ENCODE measurements at places on chromosomes 1 and 21.

DNA sequence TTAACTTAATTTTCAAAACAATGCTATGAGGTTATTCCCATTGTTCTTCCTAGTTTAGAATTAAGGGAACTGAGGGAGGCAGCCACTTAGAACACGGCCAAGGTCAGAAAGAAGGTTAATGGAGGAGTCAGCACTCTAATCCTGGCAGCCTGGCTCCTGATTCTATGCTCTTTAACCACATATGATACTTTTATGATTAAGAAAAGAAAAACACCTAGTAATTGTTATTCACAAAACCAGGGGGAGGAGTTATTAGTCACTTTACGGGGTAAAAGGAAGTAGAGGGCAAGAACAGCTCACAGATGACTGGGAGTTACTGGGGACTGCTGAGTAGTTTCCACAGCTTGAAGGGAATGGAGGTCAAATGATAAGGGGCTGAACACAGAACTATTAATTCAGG is 38.6 kb downstream of the GADD45A start:
- H3K4me3 ChIP-seq: no peak overlapping the region
- H3K27ac ChIP-seq: peak overlapping the region; percentile 21
- peaks cover 16% of the 10 kb centered on the region for H3K4me1 ChIP-seq
- no peaks in the 10 kb centered on the region for H3K36me3 ChIP-seq
- no peaks in the 10 kb centered on the region for H3K27me3 ChIP-seq
- no peak for DNase-seq

- H3K4me1 ChIP-seq: peaks cover 28% of the 10 kb centered on the region
- H3K27ac ChIP-seq: peak overlapping the region; percentile 86
- DNase-seq: no peak
Measured at GRCh38 chr1:153985341-153985912, 712 bp downstream of the RAB13 start.

DNA sequence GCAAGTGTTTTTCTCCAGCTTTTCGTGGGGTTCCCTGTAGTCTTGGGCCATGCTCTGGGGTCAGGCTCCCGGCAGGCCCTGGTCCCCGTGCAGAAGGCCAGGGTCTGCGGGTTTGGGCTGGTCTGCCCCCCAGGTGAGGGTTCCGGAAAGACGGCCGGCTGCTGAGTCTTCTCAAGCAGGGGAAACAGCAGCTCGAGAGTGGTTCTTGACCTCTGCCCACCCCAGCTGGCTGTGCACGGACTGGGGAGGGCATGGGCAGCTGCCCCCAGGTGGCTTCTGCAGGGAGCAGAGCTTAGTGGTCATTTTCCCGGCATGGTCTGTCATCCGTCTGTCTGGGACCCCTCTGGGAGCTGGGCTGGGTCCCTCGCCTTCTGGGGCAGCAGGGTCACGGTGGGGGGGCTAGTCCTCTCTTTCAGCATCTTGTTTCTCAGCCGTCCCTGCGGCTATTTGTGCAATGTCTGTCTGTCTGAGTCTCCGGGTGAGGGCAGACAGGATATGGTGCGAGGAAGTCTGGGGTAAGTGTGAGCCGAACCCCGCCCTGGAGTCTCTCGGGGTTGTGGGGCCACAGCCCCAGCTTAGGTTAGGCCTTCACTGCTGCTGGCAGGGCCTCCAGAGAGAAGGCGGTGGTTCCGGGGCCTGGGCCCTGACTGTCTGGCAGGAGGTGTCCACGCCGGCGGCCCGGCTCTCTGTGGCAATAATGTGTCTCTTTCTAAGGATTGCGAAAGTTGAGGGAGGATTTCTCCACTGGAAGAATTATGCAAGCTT is 6.1 kb downstream of the SKI start:
- H3K27ac ChIP-seq: peak overlapping the region; percentile 87
- H3K27me3 ChIP-seq: no peaks in the 10 kb centered on the region
- no peak overlapping the region for H3K4me3 ChIP-seq
- peaks cover 99% of the 10 kb centered on the region for H3K4me1 ChIP-seq
- DNase-seq: peak; percentile 98
- no peaks in the 10 kb centered on the region for H3K36me3 ChIP-seq

GRCh38 chr1:160081261-160081936 is at the start of gene KCNJ9:
Gene KCNJ9 (plus strand): TSS chr1:160081538. CDS start chr1:160084031, 2,493 bp downstream.
- peaks cover 4% of the 10 kb centered on the region for H3K4me1 ChIP-seq
- H3K27me3 ChIP-seq: peaks cover 34% of the 10 kb centered on the region
- no peaks in the 10 kb centered on the region for H3K36me3 ChIP-seq
- no peak within 1 kb of the TSS for H3K4me3 ChIP-seq
- H3K27ac ChIP-seq: no peak within 1 kb of the TSS
- DNase-seq: no peak

Measured in adrenal gland (tissue), 19 donors.